GM20000 (cell line): ENCODE measurements at places on chromosomes 16 and 17.

DNA sequence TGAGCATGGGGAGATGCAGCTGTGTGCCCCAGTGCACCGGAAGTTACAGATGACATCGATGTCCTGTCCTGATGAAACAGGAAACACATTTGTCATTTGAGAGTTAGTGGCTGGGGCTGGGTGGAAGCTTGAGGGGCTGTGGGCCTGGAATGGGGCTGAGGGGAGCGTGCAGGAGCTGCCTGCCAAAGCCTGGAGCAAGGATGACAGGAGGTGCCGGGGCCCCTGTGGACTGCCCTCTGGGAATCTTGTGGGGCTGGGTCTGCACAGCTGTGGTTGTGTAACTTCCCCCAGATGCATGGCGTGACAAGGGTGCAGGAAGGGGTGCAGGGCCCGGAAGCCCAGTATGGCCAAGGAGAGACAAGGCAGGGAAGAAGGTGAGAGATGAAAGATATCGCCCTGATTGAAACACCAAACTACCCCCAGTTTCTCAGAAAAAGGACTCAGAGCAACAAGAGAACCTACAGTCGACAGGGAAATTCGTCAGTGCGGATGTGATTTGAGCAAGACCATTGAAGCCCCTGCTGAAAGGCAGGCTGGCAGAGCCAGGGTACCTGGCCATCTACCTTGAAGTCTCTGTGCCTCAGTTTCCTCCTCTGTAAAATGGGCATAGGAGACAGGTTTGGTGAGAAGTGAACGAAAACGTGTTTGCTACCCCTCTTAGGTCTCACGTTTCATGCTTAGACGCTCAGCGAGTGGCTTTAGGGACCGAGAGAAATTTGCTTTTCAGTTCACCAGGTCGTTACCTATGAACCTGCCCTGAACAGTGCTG is 8.8 kb downstream of the MMP25 start:
- DNase-seq = no peak

GRCh38 chr16:3780570-3780969 is 63.2 kb upstream of the TRAP1 start:
- no peak for DNase-seq

DNA sequence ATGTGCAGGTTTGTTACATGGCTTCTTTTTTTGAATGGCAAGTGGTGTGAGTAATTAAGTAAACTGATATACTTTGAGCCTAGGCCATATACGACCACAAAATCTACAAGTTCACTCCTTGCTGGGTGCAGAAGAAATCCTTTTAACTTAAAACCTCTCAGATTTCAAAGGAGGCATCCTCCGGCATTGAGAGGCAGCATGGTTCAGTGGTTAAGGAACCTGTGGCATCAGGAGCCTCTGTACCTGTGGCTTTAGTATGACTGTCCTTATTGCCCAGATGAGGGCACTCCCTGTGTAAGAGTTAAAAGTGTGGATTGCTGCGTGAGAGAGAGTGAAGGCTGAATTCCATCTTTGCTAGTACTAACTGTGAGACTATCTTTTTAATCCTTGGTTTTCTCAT is 3.3 kb downstream of the NLRP1 start:
- no peak for DNase-seq

GRCh38 chr17:79420318-79421243 is 190.3 kb downstream of the RBFOX3 start:
- DNase-seq = peak; percentile 41

- DNase-seq = no peak
Measured at GRCh38 chr17:33473061-33473460, 180.0 kb upstream of the ASIC2 start.

GRCh38 chr16:72094266-72094610 is 591 bp downstream of the DHX38 start:
- no peak for DNase-seq

- no peak for DNase-seq
Measured at GRCh38 chr16:89034971-89035668, 58.1 kb upstream of the CBFA2T3 start.

DNA sequence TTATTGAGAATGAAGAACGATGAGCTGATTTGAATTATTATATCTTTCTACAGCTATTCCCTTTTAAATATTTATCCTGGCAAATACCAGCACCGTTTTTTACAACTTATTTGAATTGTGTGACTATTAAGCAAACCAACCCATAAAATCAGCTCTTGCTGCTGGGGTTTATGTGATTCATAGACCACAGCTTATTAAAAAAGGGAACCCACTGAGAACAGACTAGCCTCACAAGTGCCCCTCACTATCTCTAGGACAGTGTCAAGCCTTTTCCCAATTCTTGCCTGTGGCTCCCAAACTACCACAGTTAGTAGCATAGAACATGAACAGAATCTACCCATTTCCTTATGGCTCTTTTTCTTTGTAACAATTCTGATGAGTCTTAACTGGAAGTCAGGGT is 6.1 kb upstream of the LIG3 start:
- no peak for DNase-seq

- no peak for DNase-seq
Measured at GRCh38 chr17:28047806-28048205, 5.3 kb downstream of the NLK start.

- no peak for DNase-seq
Measured at GRCh38 chr16:30137897-30138296, 14.9 kb upstream of the MAPK3 start.

- DNase-seq = no peak
Measured at GRCh38 chr16:27461483-27462171, 59.7 kb downstream of the IL21R start.

DNA sequence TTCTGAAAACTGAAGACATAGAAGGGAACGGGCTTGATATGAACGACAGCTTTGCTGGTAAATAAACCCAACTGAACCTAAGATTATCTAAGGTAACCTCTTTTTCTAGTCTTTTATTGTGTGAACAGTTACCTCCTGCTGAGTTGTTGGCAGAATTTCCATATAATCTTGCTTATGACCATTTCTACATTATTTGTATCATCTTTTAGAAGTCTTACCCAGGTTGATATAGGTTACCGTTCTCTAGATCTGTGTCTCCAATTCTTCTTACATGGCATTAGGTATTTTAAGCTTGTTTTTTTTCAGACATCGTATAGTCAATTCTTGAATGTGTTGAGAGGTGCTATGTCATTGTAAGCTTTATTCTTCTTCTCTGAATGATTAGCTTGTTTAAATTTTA is 24.3 kb downstream of the TTC19 start:
- DNase-seq = no peak

DNA sequence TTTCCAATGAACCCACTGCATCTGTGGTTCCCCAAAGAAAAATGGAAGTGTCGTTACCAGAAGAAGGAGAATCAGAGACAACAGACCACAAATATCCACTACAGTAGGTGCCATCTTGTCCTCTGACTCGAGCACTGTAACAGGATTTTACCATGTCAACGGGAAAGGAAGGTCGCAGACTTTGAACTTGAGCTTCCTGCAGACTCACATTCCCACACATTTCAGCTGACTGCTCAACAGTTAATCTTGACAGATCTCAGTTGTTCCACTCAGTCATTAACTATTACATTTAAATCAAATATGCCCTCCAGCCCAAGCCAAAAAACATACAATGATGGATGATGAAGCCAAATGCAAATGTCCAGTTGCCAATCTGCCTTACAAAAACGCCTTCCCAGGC is 37.0 kb downstream of the GAS7 start:
- DNase-seq = no peak

DNA sequence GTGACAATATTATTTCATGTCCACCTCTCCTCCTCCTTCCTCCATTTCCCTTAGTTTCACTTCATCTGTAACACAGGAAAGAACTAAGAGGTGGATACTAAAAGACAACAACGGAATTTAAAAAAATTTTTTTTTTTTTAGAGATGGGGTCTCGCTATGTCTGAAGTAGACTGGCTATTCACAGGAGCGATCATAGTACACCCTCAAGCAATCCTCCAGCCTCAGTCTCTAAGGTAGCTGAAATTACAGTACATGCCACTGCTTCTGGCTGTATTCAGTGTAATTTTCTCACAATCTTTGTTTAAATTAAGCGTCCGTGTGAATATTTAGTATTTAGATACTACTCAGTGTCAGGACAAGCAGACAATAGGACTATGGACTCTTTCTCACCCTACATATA is 35.6 kb downstream of the FBXL20 start:
- no peak for DNase-seq

GRCh38 chr16:59042301-59042700 is 308.2 kb upstream of the GOT2 start:
- DNase-seq = no peak

DNA sequence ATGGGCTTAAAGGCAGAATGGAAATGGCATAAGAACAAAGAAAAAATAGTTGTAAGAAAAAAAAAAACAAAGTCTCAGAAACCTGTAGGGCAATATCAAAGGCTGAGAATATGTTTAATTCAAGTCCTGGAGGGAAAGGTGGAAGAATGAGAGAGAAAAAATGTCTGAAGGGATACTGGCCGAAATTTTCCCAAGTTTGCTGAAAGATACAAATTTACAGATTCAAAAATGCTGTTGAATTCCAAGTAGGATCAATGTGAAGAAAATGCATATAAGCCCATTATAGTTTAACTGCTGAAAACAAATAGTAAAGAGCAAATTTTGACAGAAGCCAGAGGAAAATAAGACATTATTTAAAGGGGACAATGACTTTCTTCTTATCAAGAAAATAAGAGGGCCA is 6.6 kb upstream of the USP22 start:
- DNase-seq = no peak

- DNase-seq = no peak
Measured at GRCh38 chr17:77466596-77467223, 325.9 kb downstream of the SEC14L1 start.

DNA sequence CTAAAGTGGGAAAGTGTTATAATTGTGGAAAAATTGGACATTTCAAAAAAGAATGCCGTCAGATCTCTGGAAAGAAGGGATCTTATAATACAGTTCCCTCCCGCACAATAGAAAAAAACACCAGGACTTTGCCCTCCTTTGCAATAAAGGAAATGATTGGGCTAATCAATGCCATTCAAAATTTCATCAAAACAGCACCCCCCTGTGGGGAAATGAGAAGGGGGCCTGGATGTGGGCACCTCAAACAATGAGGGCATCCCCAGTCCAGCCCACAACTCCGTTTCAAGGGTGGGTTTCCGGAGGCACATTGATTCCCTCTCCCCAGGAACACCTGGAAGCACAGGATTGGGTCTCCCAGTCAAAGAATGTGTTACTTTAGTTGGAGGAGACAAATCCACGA is 26.1 kb downstream of the CD300LG start:
- DNase-seq = no peak

- DNase-seq = no peak
Measured at GRCh38 chr17:57819285-57819684, 30.6 kb downstream of the MRPS23 start.

DNA sequence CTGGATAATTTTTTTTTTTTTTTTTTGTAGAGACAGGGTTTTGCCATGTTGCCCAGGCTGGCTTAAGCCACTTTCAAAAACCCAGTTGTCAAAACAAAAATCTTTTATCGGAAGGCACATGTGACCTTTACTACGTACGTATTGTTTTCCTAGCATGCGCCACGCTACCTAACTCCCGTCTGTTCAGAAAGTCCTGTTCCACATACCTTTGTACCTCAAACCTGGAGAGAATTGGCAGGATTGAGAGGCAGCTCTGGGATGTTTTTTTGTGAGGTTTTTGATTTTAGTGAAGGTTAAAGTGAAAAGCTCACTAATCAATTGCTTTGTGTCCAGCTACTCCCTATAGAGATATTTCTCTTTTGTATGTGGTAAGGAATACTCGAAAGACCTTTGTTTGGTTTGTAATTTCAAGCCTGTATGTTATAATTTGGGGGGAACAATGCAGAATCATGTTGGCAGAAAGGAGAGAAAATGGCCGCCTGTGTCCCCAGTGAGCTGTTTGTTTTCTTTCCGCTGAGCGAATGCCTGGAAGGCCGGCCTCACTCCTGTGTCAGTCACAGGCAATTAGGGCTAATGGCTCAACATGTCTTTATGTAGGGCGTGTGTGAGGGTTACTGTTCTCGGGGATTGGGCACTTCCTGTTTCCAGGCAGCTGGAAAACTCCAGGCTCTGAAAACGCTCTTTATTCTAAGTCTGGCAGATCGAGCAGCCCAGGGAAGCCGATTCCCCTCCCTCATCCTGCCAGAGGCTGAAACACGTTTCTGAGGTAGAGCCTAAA is 60.8 kb upstream of the CLEC18A start:
- no peak for DNase-seq

DNA sequence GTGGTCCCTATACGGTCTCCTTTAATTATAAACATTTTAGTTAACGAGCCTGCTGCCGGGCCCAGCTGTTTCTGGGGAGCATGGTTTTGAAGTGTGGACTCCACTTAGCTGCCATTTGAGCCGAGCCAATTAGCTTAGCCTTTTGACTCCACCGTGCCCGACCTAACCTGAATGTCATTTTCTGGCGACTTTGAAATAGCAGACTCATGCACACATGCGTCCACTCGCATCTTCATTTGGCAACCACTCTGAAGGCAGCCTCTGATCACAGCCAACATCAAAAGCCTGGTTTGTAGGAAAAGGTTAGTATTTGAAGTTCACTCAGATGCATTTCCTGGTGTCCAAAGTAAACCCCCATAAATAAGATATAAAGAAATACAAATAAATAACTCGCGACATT is 16.8 kb downstream of the AXIN2 start:
- DNase-seq = no peak

- DNase-seq = no peak
Measured at GRCh38 chr17:18963126-18964017, 11.4 kb downstream of the SLC5A10 start.

- peak; percentile 42 for DNase-seq
Measured at GRCh38 chr16:23679274-23679985, 741 bp downstream of the PLK1 start.

- DNase-seq = no peak
Measured at GRCh38 chr16:86080131-86080875, 181.3 kb downstream of the IRF8 start.

DNA sequence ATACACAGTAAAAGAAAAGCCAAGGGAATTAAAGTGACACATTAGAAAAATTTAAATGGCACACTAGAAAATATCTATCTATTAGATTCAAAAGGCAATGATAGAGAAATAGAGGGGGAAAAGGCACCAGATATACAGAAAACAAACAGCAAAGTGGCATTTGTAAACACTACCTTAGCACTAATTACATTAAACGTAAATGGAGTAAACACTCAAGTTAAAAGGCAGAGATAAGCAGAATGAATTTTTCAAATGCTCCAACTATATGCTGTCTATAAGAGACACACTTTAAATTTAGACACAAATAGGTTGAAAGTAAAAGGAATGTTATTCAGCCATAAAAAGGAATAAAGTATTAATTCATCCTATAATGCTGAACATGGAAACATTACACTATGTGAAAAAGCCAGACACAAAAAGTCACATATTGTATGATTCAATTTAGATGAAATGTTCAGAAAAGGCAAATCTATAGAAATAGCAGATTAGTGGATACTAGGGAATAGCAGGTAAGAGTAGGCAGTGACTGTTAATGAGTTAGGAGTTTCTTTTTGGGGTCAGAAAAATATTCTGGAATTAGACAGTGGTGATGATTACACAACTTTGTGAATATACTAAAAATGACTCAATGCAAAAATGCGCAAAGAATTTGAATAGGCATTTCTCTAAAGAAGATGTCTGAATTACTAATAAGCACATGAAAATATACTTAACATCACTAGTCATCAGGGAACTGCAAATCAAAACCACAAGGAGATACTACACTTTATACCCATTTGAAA is 92.4 kb downstream of the BRIP1 start:
- no peak for DNase-seq

GRCh38 chr17:14352136-14352535 is 51.3 kb downstream of the HS3ST3B1 start:
- no peak for DNase-seq

GRCh38 chr17:28524476-28525424 is 18.6 kb downstream of the FOXN1 start:
- DNase-seq = no peak
